AG04450 (cell line): ENCODE measurements at places on chromosomes 16 and 17. TPM values are rescaled to one million over a fixed set of nuclear protein-coding genes. Genes with fewer than 3 reads are reported as not detected.
A peak's percentile ranks its signal among the peaks of the same experiment; 100 is the strongest.

TBX2 gene
- 18.3 and 22.0 TPM in 2 replicates for polyA plus RNA-seq

FN3K gene
- polyA plus RNA-seq = 1.6 TPM in 2 replicates

GINS2 gene
- 4.2 and 5.1 TPM in 2 replicates for polyA plus RNA-seq

REXO5 gene
- 2.4 and 2.6 TPM in 2 replicates for polyA plus RNA-seq

WRAP53 gene
- 4.1 and 4.5 TPM in 2 replicates for polyA plus RNA-seq

CNGB1 gene
- not detected in 2 replicates for polyA plus RNA-seq

IL17C gene
- not detected in 2 replicates for polyA plus RNA-seq

MARVELD3 gene
- polyA plus RNA-seq = not detected in 2 replicates

KRT25 gene
- not detected in 2 replicates for polyA plus RNA-seq

- no peak for DNase-seq
These were observed 1.5 kb downstream of the GGA2 start for GRCh38 chr16:23508589-23509440.

DNA sequence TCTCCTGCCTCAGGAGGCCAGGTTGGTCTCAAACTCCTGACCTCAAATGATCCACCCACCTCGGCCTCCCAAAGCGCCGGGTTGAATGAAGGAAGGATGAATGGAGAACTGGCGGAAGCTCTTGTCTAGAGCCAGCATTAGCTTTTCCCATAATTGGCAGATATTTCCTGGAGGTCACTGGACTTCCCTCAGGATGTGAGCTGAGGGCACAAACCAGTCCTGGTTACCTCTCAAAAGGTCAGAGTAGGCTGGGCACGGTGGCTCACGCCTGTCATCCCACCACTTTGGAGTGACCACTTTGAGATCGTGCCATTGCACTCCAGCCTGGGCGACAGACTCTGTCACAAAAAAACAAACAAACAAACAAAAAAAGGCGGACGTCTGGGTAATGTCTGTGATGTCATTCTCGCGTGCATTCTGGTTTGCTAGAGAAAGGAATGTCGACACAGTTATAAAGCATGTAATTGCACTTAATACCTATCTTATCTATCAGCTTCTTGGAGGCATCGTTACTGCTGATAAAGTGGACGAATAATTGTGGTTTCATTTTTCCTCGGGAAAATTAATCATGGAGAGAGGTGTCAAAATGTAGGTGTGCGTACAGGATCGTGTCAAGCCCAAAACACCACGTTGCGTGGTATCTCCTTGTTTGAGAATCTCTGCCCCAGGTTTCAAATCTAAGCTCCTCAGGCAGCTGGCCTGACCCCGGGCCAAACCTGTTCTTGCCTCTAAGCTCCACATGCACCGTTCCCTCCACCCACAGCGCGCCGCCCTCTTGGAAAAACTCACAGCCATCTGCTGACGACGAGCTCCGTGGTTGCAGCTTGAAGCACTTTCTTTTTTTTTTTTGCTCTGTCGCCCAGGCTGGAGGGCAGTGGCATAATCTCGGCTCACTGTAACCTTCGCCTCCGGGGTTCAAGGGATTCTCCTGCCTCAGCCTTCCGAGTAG, 6.4 kb upstream of the CRK start:
- no peak for DNase-seq

- no peak for DNase-seq
These were observed 65.7 kb upstream of the ZNF469 start for GRCh38 chr16:88316941-88317612.

DNA sequence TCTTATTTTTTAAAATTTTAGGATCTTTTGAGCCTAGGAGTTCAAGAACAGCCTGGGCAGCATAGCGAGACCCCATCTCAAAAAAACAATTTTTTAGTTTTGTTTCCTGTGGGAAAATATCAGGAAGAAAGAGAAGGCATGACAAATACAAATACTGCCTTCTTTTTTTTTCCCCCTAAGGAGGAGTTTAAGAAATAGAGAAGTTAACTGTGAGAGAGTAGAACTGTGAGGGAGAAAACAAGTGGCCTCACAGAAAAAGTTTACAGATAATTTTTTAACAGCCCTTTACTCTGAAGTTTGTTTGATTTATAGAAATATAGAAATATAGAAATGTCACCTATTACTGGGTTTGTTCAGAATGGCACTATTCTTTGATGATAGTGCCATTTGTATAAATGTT, 21.1 kb downstream of the TTYH2 start:
- DNase-seq = no peak

GRCh38 chr16:89453501-89454321, 36.6 kb downstream of the ANKRD11 start:
- DNase-seq = no peak

- DNase-seq = no peak
These were observed 4.2 kb downstream of the MSI2 start for GRCh38 chr17:57260325-57261083.

GRCh38 chr16:77540646-77541045, 105.8 kb upstream of the ADAMTS18 start:
- DNase-seq = no peak

- DNase-seq = no peak
These were observed 191.7 kb upstream of the RBFOX1 start for GRCh38 chr16:7140899-7141298.

DNA sequence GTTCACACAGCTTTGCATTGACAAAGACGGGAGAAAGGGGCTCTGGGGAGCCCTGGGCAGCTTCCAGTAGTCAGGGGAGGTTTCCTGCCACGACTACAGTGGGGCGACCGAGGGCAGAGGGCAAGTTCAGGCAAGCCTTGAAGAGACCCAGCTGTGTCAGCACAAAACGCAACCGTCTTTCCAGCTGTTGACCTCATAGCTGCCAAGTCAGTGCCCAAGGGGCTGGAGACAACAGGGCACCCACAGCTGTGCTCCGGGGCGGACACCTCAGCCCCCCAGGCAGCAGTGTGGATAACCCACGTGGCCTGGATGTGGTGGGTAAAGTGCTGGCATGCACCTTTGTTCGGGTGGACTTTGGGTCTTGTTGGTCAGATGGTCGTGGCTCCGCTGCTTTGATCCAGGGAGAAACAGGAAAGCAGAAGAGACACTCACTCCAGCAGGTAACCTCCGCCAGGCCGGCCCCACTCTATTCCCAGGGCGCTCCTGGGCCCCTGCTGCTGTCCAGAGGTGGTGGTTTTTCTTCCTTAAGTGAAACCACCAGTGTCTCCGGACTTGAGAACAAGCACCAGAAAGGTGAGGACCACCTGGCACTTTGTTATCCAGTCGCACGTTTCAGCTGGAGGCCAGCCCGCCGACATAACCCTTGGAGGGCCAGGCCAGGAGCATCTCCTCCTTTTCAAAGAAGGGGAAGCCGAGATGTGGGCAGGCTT, 17.6 kb upstream of the CBX2 start:
- DNase-seq = no peak

GRCh38 chr17:59778996-59779395, 71.5 kb downstream of the VMP1 start:
- no peak for DNase-seq

GRCh38 chr17:78865682-78866390, 25.2 kb upstream of the USP36 start:
- DNase-seq = peak; percentile 63

DNA sequence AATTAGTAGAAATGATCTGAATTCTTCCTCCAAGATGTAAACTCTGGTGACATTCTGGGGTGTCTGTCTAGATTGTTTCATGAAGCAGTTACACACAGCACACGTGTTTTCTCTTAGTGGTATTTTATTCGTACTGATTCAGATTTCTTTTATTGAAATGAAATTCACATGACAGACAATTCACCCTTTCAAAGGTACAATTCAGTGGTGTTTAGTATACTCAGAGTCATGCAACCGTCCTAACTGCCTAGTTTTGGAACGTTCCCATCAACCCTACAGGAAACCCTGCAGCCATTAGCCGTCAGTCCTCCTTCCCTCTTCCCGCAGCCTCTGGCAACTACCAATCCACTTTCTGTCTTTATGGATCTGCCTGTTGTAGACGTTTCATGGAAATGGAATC, 8.8 kb downstream of the WFDC1 start:
- DNase-seq = no peak

DNA sequence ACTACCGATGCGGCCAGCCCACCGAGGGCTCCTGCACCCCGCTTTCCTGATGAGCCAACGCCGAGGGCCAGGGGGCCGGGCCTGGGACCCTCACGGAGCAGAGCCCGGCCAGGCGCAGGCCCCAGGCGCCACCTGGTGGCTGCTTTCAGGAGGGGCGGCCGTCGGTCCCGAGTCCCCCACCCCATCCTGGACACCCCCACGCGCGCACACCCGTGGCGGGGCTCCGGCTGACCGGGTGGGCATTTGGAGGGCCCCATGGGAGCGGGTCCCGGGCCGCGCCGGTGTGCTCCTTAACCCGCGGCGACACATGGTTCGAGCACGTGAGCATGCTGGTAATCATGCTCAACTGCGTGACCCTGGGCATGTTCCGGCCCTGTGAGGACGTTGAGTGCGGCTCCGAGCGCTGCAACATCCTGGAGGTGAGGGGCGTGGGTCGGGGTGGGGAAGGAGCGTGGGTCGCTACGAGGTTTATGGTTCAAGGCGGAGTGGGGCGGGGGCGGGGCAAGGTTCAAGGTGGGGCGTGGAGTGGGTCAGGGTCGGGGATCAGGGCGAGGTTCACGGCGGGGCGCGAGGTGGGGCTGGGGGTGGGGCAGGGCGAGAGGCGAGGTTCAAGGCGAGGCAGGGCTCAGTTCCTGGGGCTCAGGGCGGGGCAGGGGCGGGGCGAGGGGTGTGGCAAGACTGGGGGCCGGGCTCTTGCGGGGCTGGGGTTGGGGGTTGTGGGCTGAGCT, 30.2 kb downstream of the TPSG1 start:
- no peak for DNase-seq

GRCh38 chr17:16297367-16298139, 55.7 kb downstream of the CENPV start:
- DNase-seq = no peak

GRCh38 chr16:26413780-26414179, 652.9 kb upstream of the C16orf82 start:
- no peak for DNase-seq

- DNase-seq = no peak
These were observed 5.3 kb downstream of the MPP2 start for GRCh38 chr17:43901861-43902589.

- DNase-seq = no peak
These were observed 11.4 kb downstream of the UNK start for GRCh38 chr17:75795820-75796607.

GRCh38 chr17:66678061-66678460, 156.9 kb upstream of the CACNG5 start:
- DNase-seq = no peak

DNA sequence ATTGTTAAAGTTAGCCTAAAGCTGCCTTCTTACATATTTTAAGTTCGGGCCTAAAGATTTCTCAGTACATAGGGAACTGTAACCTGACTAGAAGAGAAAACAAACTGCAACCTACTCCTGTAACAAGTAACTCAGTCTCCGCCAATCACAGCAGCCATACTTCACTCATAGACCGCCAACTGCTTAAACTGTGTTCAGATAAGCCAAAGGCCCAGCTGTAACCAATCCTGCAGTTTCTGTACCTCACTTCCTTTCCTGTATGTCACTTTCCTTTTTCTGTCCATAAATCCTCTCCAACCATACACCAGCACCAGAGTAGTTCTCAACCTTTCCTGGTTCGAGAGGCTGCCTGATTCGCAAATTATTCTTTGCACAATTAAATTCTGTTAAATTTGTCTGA, 41.5 kb downstream of the GLG1 start:
- DNase-seq = no peak

DNA sequence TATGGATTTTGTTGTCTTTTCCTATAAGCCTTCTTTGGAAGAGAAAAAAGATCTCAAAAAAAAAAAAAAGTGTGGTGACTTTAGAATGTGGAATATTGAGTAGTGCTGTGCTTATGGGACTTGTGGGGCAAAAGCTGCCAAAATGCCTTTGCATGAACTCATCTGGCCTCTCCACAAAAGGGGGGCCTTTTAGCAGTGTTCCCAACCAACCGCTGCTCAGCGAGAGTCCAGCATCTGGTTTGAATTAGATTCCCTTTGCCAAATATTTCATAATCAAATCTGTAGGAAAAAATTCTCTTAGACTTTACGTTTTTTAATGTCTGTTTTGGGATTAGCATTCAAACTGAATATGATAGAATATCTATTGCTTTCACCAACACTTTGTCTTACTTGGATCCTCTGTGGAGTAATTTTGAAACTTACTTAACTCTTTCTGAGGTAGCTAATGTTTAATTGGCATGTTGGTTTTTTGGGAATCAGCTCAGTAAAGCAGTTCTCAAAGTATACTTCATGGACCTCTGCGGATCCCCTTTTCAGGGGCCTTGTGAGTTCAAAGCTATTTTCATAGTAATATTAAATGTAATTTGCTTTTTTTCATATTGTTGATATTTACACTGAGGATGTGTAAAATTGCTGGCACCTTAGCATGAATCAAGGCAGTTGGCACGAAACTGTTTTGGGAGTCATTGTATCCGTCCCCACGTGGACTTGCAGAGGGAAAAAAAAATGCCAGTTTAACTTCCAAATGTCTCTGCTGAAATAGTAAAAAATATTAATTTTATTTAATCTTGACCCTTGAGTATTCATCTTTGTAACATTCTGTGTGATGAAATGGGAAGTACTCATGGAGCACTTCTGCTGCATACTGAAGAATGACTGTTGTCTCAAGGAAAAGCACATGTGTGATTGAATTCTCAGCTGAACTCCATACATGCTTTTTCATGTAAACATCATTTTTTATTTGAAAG, 34.7 kb upstream of the VPS4A start:
- DNase-seq = peak; percentile 95

DNA sequence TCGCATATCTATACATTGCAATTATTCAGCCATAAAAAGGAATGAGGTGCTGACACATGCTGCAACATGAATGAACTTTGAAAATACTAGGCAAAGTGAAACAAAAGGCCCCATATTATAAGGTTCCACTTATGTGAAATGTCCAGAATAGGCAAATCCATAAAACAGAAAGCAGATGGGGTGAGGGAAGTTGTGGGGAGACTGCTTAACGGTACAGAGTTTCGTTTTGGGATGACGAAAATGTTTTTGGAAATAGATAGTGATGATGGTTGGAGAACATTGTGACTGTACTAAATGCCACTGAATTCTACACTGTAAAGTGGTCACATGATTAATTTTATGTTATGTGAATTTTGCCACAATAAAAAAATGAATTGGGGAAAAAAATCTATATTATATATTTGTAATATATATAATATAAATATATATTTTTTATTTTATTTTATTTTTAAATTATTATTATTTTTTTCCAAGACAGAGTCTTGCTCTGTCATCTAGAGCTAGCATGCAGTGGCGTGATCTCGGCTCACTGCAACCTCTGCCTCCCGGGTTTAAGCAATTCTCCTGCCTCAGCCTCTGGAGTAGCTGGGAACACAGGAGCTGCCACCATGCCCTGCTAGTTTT, 4.2 kb upstream of the GNA13 start:
- DNase-seq = no peak

GRCh38 chr16:1615761-1616160, 3.6 kb downstream of the CRAMP1 start:
- DNase-seq = peak; percentile 15

- no peak for DNase-seq
These were observed 1.1 kb downstream of the RUNDC3A start for GRCh38 chr17:44309472-44309871.

DNA sequence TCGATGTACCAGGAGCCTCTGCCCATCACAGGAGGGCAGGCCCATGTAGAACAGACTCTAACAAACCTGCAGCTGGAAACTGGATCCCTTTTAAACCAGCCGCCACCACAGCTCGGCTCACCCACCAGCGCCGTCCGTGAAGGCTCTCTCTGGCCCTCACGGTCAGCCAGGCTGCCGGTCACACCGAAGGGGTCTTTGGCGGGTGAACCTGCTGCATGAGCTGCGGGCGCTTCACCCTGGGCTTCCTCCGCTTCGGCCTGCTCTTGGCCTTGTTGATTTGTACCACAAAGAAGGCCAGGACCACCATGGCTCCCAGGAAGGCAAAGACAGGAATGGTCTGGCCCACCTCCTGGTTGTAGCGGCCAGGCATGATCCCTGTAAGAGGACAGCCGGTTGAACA, 11.7 kb upstream of the SLC38A8 start:
- no peak for DNase-seq

- peak; percentile 37 for DNase-seq
These were observed 3.3 kb upstream of the COG1 start for GRCh38 chr17:73189417-73190099.
